ENCODE measurements at places on chromosomes 5 and 9. TPM values are rescaled to one million over a fixed set of nuclear protein-coding genes. Genes with fewer than 3 reads are reported as not detected.

DNA sequence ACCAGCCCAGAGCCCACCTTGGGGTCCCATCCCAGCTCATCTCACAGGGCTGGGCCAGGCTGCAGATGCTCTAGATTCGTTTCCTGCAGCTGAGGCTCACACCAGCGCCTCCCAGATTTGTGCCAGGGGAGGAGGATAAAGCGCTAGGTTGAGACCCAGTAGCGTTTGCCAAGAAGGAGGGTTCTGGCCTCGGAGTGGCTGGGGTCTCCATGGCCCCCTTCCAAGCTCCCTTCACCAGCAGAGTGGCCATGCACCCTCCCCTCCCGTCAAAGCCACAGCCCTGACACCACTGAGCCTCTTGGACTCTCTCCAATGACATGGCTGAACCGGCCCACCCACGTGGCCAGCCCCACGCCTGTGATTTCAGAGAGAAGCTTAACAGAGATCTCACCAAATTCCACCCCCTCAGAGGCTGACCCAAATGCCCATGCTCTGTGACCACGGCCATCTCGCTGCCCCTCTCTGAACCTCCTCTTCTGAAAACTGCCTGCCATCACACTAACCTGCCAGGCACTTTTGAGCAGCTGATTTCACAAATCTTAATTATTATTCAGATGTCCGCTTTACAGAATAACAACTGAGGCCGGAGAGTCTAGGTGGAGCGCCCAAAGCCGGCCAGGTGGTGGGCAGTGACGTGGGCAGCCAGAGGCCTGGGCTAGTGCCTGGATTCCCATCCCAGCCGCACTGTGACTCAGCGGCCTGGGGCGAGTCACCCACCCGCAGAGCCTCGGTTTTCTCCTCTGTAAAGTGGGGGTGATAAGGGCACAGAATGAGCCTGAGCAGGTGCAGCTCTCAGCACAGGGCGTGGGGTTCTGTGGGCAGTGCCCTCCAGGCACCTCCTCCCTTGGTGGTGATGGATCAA lies 155.7 kb downstream of the C9orf50 start:
- DNase-seq: no peak

- DNase-seq: peak; percentile 22
Measured at GRCh38 chr9:75185585-75186170, 97.4 kb downstream of the OSTF1 start.

GRCh38 chr9:38417003-38417945 lies 7.0 kb downstream of the IGFBPL1 start:
- DNase-seq: no peak

DNA sequence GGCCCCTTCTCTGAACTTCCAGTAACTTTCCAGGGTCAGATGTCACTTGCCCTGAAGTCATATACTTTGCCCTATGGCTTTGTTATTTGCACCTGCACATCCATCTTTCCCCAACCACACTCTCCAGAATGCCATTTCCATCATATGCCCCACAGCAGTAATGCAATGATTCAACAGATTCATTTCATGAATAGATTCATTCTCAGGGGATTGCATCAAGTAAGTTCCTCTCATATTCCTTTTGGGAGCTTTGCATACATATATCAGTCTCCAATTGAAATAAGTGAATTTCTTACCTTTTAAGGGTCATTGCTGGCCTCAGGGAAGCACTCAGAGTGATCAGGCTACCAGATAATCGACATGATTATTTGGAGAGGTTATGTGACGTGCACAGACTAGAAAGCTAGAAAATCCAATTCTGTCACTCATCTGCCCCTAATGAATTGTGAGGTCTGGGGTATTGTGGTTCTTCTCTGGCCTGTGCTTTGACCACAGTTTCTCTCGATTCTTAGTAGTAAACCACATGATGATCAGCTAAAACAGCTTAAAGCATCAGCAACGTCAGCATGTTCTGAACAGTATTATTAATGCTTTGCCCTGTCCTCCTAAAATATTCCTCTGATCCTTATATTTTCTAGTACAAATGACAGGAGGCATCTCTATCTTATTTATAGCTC lies 179.9 kb downstream of the ATPSCKMT start:
- no peak for DNase-seq

- DNase-seq: no peak
Measured at GRCh38 chr5:41858890-41859289, 11.3 kb downstream of the OXCT1 start.

DNA sequence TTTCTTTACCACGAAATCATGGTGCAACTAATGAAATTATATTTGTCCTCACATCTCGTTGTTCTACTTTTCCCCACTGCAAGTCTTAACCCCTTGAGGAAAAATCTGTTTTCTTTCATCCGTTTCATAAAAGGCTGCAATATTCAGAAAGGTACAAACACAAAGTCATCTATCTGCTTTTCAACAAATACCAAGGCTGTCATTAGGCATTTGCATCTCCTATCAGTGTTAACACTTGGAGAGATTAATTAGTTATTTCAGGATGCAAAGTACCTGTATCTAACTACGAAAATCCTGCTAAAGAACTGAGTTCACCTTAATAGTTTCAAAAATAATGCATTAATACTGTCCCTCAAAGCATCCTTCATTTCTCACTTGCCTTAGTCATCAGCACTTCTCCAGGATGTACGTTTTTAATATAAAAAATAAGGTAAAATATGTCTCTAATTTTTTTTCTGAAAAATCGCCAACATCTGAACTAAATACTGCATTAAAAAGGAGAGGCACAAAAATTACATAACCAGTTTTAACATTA lies 1.8 kb downstream of the ARRDC3 start:
- DNase-seq: no peak

DNA sequence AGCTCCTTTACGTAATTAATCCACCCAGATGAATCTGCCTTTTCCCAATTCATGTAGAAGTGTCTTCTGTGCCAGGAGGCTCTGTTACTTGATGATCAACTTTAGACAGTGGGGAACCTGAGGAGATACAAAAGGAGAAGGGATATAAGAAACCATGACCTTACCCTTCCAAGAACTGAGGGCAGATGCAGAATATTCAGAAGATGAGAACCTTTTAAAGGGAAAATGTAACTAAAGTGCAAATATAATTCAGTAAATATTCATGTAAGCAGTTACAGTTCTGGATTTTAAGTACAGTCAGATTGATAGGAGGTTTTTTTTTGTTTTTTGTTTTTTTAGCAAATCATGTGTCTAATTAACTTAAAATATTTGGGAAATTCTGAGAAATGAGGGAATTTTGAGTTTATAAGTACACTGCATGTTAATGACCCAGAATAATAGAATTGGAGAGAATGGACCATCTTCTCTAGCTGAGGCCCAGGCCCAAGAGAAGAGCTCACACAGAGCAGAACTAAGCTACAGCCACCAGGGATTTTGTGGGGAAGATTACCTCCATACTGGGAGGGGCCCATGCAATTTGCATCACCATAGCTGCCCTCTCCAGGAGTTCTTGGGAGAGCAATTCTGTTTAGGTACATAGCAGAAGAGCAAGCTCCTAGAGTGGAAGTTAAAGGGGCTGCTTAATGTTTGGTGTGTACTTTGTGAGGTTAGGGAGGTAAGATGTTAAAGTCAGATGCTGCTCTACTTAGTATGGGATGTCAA lies 61.5 kb downstream of the SV2C start:
- DNase-seq: no peak

The TLX3 gene
- not detected for total RNA-seq

DNA sequence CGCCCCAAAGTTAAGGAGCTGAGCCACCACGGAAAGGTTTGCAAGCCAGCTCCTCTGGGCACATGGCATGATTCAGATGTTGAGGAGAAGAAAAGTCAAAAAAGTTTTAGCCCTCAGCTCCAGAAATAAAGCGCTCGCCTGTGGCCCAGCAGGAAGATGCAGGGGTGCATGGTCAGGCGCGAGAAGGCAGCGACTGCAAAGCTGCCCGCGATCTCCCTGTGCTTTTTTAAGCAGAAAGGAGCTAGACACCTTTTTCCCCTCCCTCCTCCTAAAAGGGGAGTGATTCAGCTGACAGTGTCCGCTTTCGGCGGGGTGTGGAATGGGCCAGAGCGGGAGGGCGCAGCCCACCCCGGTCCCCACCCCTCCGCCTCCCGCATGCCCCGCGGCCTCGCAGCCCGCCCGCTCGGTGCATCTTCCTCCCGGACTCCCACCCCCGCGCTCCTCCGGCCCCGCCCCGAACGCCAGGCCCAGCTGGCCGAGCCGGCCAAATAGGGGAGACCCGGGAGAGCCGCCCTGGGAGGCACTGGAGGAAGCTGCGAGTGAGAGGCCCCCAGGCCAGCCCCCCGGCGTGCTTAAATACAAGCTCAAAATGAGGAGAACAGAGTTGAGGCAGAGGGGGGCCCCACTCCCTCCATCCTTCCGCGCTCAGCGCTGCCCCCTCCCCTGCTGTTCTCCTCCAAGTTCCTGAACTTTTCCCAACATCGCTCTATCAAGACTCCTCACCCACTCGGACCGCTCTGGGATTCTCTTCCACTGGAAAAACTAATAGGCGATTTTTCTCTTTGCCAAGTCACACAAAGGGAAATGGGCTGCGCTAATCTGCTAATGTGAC lies at the start of gene ADAMTS12:
Gene ADAMTS12, minus strand, starts transcription at position 203 of the 832 bp plus-strand sequence. Its CDS starts 134 bp downstream, at position 69.
- DNase-seq: peak; percentile 75

- DNase-seq: no peak
Measured at GRCh38 chr5:180053061-180053602, 18.4 kb downstream of the RNF130 start.

The HCN1 gene
- not detected for total RNA-seq

The LCN12 gene
- total RNA-seq: 42.9 TPM

The ZNF618 gene
- total RNA-seq: 31.9 TPM

DNA sequence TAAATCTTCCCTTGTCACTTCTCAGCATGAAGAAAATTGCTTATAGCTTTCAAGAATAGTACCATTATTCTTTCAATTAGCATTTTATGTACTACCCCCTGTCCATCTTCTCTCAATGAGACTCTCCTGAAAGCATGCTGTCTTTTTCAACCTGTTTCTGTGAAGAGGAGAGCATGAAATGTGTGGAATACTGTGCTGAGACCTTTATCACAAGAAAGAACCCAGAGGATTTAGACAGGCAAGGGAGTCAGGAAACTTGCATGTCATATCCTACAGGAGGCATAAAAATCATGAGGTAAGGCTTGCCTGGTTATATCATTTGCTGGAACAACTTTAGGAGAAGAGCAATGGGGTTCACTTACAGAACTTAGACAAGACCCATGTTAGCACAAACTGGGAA lies 56.7 kb upstream of the LPAR1 start:
- DNase-seq: no peak

Data from kidney (tissue), 22 donors.